NCI-H2081 (cell line): ENCODE measurements at places on chromosomes 6 and 20.
A peak's percentile ranks its signal among the peaks of the same experiment; 100 is the strongest.

- no peak for DNase-seq
Measured at GRCh38 chr20:12916699-12917098, 92.1 kb upstream of the SPTLC3 start.

DNA sequence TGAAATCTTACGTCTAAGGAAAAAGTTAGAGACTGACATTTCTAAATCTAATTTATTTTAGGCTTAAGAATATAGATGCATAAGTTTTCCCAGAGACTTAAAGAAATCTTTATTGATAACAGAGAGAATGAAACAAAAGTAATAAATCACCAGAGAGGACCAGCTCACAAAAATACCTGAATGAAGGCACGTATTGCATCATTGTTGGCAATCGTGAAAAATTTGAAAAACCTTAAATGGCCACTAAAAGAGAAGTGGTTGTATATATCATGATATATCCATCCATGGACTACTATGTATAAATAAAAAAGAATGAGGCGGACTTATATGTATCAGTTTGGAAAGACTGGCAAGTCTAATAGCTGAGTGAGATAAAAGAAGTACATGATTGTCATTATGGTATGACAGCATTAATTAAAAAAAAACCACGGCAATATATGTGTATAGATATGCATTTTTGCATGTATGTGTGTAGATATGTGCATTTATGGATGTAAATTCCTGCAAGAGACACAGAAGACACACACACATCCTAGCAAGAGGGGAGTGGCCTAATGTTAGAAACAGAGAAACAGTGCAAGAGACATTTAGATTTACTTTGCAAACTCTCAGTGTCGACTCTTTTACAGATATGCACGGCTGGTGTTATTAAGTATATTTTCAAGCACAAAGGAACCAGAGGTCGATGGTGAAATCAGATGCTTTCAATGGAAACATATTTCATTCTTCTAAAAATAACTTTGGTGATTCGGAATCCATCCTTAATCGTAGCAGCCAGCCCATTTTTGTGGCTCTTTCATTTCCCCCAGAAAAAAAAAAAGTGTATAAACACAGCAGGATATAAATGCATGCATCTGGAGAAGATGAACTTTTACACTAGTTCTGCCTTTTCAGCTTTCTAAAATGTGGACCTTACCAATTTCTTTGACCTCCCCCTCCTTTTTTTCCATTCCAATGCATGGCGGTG lies 156.1 kb upstream of the SALL4 start:
- no peak for DNase-seq

DNA sequence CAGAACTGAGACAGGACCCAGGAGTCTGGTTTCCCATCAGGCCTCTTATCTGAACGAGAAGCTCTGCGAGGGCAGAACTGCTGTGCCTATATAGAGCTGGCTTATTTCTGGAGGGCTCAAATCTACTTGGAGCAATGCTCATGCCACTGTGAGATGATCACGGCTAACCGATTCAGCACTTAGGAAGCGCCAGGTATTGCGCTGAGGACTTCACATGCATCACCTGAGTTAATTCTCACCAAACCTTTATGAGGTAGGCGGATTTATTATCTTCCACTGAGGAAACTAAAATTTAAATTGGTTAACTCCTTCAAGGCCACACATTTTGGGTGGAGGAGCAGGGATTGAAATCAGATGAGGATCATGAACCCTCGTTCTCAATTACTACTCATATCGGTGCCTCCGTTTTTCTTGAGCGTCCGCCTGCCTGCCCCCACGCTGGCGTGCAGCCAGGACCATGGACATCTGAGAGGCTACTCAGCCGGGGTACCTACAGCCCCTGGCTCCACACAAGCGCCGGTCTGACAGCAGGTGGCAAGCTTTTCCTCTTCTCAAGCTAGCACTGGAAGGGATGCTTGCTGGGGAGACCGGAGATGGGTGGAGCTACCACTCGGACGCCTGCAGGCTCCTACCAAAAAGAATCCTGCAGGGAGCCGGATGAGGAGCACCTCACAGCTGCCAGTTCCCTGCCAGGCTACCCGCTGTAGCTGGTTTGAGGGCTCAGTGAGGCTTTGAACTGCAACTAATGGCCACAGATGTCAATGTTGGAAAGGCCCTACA lies 1.0 kb upstream of the PCIF1 start:
- DNase-seq = peak; percentile 97

GRCh38 chr20:33687993-33688937 lies 2.1 kb upstream of the E2F1 start:
- DNase-seq = no peak

DNA sequence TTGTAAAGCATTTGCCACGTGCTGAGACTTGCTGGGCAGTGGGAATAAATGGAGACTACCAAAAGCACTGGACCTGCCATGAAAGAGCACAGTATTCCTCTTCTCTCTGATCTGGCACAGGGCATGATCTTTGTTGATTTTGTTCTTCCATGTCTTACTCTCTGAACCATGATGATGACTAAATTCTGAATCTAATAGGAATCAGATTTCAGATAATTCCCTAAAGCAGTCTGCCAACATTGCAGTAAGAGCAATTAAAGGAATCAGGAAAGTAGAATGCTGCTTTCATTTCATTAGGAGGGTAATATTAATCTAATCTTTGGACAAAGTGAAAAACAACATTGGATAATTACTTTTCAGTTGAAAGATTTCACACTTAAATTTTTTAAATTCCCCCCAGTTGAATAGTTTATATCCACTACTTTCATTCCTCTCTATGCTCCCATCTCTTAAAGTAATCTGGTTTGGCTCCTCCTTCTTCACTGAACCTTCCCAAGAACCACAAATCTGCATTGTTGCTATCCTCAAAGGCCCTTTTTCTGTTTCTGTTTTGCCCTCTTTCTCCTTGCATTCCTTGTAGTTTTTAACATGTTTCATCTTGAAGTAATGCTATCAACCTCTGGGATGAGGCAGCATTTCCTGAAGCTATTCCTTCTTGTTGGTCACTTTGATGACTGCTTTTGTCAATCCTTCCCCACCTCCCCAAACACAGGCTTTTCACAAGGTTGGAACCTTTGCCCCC lies 243.2 kb upstream of the TENT5A start:
- no peak for DNase-seq

- DNase-seq = no peak
Measured at GRCh38 chr6:397056-397455, 5.5 kb downstream of the IRF4 start.
